Muscle of leg (tissue), 16 donors: ENCODE measurements at places on chromosomes 5 and 9.

- no peak for DNase-seq
These were observed 3.0 kb downstream of the F2RL2 start for GRCh38 chr5:76620166-76620565.

DNA sequence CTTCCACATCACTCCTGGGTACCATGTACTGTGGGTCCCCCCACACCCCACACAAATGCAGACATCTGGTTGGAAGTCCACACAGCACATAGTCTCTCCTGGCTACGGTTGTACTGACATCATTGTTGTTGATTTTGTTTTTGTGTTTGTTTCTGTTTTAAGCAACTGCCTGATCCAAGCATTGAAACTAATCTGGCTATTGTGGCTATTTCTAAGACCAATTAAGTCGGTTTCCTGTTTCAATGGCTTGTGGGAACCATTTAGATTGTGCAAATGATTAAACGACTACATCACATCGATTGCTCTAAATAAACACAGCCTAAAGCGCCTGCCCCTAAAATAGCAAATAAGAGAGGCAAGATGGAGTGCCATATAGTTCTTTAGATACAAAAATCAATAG lies 226.8 kb upstream of the IRX4 start:
- no peak for DNase-seq

- DNase-seq, result no peak
These were observed 454.6 kb downstream of the IRX1 start for GRCh38 chr5:4050203-4050602.

DNA sequence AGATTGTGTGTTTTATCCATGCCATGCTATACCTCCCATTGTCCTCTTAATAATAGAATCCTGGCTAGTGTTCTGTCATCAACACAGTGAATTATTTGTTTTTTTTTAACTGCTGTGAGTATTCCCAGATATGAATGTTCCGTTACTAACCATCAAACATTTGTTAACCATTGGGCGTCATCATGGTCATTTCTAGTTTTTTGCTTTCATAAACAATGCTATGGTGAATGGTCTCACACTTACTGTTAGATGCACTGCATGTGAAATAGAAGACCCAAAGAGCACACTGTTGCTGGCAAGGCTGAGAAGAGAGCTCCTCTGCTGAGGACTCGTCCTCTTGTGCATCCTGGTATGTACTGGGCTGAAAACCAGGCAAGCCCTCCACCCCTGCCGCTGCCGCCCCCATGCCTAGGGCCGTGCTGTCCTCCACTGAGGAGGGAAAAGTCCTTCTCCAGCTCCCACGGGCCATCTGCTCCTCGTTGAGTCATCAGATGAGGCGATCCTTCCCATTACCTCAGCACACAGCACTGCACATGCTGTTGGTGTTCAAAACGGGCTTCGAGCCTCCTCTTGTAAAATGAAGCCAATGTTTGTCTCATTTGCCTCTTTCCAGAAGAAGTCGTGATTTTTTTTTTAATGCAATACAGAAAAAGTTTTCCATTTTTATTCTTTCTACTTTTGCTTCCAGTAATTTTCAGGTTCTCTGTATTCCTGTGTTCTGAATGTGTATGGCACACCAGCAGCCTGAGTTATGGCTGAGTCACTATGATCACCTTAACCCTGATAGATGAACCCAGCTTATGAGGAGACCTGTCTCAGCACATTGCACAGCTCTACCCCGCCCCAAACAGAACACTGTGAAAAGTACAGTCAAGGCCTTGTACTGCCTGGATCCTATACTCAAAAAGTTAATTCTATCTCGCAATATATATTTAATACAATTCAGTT lies 219.0 kb downstream of the AOPEP start:
- peak; percentile 92 for DNase-seq

- DNase-seq, result no peak
These were observed 71.6 kb upstream of the GALNT10 start for GRCh38 chr5:154118893-154119336.

GRCh38 chr9:33698267-33698666 lies 97.1 kb upstream of the PRSS3 start:
- no peak for DNase-seq

GRCh38 chr5:40779561-40779960 lies 18.6 kb downstream of the PRKAA1 start:
- DNase-seq, result no peak

GRCh38 chr5:168710706-168711105 lies 131.5 kb upstream of the PANK3 start:
- DNase-seq, result no peak

- peak; percentile 80 for DNase-seq
These were observed 166.5 kb downstream of the RMI1 start for GRCh38 chr9:84146893-84147710.

GRCh38 chr5:171268700-171269620 lies 40.1 kb upstream of the TLX3 start:
- peak; percentile 1 for DNase-seq

DNA sequence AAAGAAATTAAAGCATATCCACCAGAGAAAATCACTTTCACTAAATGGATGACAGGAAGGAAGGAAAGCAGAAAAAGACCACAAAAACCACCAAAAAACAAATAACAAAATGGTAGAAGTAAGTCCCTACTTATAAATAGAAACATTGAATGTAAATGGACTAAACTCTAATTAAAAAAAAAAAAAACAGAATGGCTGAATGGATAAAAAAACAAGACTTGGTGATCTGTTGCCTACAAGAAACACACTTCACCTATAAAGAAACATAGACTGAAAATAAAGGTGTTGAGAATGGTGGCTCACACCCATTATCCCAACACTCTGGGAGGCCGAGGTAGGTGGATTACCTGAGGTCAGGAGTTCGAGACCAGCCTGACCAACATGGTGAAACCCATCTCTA lies 122.9 kb downstream of the HMHB1 start:
- DNase-seq, result no peak

GRCh38 chr9:71911908-71912335 lies 483 bp downstream of the C9orf85 start:
- peak; percentile 84 for DNase-seq

GRCh38 chr9:131517761-131518190 lies 13.3 kb downstream of the UCK1 start:
- no peak for DNase-seq

DNA sequence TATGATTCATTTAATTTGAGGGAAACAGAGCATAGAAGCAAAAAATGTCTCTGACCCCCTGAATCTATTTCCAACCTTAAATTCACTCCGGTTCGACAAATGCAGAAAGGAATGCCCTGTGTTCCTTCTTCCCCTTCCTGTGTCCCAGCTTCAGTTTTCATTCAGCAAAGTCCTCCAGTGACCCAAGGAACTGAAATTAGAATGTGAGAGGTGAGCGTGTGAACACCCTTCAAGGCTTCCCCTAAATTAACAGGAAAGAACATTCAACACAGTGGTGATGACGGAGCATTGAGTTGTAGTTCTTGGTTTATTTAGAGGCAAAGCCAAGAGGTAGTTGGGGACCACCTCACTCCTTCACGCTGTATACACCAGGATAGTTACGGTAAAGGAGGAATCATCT lies 97.6 kb upstream of the CTSL start:
- no peak for DNase-seq

DNA sequence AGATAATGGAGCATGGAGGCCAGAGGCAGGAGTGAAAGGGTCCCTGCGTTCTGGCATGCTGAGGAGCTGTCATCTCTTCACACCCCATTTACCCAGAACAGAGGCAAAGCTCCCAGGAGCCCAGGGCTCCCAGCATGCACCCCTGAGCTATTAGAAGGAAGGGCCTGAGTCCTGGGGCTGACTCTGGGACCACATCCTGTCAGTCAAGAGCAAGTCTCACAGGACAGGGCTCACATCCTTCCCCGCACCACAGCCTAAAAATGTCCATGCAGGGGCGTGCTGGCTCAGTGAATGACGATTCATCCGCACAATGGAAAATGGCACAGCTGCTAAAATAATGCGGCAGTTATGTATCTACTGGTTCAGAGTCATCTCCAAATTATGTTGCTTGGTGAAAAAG lies 31.4 kb downstream of the CAMK2A start:
- peak; percentile 91 for DNase-seq

- DNase-seq, result no peak
These were observed 7.6 kb downstream of the LMX1B start for GRCh38 chr9:126621061-126621918.

DNA sequence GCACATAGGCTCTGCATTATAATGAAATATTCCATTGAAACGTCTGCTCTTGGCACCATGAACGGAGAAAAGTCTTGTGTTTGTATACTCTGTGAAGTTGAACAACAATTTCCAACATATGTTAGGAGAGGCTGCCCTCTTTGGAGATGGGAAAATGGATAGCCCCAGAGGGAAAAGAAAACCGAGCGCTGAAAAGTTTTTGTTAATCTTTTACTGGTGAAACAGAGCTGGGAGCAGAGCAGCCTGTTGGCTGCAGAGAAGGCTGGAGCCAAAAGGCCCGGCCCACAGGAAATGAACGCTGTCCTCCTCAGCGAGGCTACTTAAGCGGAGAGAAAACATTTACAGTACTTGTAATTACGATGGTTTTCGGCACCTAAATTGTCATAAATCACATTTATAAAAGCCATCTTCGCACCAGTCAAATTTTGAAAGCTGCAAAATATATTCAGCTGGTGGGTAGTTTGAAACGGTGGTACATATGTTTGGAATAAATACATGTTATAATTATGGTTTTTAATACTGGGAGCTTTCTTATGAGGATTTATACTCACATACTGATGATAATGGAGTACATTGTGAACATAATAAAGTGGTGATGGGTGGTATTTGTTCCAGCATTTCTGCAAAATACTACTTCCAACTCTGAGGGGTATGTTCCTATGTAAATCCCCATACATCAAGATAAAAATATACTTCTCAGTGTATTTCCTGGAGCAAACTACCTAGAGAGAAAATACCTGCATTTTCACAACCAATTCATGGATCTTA lies 129.6 kb upstream of the CNTLN start:
- peak; percentile 98 for DNase-seq

DNA sequence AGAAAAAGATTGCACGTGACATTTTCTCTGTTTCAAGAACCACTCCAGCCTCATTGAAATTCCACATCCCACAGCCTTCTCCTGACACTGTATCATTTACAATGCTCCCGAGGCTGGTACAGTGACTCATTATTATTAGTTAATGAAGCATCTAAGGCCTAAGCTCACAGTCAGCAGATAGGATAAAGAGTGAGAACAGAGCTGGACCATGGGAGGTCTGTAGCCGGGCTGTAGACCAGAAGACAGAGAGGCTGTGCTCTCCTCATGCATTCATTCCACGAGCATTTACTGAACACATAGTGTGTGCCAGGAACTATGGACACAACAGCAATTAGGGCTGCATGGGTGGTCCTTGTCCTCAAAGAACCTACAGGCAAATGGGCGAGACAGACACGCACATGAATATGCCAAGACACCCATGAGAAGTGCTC lies 47.3 kb upstream of the GALNT10 start:
- DNase-seq, result no peak
